ENCODE measurements at places on chromosomes 4 and X.

DNA sequence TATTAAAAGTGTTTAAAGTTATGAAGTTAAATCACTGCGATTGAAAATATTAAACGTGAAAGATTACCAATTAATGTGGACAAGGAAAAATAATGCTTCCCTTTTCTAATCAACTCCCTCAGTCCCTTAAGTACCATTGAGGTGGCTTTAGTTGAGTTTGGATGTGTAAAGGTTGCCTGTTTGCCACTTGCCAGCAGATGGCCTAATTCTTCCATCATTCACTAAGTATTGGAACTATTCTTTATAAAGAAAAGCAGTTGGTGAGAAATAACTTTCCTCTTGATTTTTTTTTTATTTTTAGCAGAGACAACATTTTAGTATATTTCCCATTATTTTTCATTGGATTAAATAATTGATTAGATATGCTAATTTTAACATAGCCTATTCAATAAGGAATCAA, 295.9 kb upstream of the TACR3 start:
- DNase-seq = no peak

DNA sequence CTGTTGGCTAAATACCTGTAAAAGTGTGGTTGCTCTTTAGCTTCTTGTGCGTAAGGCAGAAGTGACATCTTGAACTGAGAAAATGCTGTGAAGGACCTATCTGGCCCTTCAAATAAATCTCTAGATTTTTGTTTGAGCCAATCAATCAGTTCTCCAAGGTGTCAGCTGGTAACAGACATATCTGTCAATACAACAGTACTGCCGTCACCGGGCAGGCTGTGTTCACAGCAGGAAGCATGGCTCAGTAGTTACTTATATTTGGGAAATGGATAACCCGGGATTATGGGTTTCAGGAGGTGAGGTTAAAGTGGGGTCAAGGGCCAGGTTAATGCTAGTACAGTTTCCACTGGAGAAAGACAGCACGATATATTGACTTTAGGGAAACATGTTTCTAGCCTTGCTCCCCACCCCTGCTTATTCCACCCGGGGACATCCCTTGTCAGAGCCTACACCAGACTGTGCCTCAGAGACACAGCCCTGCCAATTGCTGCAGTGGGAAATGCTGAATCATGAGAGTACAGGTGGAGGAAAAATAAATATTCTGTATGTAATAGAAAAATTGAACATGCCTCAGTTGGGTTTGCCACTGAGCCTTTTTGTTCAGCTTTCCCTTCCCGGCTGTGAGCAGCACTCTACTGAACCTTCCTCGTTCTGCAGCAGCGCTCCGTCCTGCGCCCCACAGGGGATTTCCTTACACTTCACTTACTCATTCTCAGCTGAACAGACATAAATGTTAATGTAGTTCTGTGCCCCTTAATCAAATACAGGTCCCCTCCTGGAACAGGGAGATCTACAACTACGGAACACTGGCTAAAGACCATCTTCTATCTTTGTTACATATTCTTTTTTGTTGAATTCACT, 121.1 kb downstream of the MGST2 start:
- DNase-seq = no peak

DNA sequence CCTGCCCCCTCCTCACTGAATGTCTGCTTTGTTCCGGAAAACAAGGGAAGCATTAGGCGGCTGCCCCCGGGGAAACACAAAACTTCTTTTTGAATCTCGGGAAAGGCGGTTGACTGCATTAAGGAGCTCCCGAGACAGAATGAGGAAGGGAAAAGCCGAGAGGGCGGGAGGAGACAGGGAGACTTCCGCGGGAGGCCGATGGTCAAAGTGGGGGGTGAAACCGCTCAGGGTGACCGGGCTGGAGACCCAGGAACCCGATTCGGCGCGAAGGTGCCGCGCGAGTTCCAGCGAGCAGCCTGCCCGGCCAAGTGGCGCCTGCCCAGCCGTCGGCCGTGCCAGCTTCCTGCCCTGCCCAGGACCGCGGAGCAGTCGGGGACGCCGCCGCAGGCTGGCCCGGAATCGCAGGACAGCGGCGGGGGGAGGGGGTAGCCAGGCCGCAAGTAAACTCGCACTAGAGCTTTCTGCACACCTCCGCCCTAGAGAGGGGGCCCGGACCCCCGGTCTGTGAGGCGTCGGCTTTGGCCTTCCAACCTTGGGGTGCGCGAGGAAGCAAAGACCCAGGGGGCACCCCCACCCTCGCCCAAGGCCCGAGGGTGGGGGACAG, 55.1 kb upstream of the BCOR start:
- DNase-seq = peak; percentile 73

GRCh38 chr4:17323554-17324385, 188.1 kb downstream of the QDPR start:
- no peak for DNase-seq

DNA sequence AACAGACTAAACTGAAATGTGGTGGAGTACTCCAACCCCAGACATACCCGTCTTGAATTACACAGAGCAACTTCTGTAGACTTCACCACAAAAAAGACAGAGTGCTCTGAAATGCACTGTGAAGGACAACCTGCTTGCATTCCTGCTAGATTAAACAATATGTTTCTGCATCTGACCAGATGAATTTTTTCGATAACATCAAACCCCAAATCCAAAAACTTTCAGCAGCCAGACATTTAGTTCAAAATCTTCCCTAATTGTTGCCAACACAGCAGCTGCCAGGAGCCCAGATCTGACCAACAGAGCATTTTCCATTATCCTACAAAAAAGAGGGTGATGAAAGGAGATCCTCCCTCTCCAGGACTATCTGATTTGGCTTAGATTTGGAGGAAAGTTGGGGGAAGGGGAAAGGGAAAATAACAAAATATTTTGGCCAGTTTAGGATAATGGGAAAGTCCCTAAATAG, 356.5 kb downstream of the PDGFC start:
- no peak for DNase-seq

DNA sequence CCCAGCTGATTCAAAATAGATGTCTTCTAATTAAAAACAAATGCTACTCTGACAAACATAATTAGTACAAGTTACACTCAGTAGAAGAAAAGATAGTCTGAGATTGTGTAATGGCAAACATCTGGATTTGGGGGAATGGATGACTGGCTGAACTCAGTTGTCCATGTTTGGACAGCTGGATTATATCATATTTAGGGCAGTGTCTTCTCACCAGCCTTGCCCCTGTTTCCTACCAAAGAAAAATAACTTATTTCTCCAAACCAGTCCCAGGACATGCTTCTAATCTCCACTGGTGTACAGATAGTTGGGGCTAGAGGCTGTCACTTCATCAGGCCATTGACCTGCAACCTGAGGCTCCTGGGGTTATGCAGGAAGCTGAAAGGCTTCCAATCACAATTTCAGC, 237.3 kb downstream of the USP46 start:
- DNase-seq = no peak

DNA sequence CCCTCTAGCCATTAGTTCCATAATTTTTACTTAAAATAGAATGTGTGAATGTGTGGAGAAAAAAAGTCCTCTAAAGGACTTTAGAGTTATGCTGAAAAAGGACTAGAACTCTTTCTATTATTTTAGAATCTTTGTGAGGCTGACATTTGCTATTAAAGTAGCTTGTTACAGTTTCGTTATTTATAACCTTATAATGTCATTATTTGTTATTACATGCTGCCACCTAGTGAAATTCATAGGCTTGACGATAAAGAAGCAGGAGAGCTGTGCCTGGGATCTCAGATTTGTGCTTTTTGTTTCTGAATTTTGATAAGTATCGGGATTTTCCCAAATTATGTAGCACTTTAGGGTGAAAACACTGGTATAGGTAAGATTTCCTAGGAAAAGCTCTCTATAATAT, 38.5 kb upstream of the TAPT1 start:
- no peak for DNase-seq

GRCh38 chr4:113446019-113446418, 315.5 kb downstream of the CAMK2D start:
- DNase-seq = no peak

DNA sequence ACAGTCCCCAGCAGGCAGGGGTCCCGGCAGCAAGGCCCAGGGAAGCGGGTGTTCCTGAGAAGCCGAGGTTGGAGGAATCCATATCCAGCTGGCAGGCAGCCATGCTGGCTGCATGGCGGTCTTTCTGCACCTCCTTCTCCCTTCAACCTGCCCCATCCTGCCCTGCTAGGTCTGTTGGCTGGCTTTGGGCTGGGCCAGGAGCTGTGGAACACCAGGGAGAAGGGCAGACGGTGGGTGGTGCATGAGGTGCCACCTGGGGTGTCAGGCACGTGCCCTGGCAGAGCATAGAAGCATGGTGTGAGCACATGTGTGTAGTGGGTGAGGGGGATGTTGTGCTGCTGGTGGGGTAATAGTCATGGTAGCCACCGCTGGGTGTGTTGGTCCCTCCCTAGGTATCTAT, 150.1 kb downstream of the PJA1 start:
- no peak for DNase-seq

- no peak for DNase-seq
These were observed 16.8 kb upstream of the NAT8L start for GRCh38 chr4:2042204-2042946.

GRCh38 chr4:15765910-15766697, 12.0 kb upstream of the CD38 start:
- no peak for DNase-seq

DNA sequence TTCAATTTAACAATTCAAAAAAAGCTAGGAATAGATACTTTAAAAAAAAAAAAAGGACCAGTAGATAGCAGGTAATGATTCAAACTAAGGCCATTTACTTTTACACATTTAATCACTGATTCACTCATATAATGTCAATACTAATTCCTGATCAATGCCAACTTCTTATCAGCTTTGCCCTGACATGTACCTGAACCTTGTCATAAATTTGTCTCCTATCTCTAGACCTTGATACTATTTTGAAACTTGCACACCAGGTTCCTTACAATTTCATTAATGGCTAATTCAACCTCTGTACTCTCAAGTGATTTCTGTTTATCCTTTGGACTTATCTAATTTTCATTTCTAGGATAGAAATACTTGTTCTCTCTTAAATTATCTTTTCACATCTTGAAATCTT, 55.4 kb downstream of the UGT2B4 start:
- DNase-seq = no peak

- no peak for DNase-seq
These were observed 114.0 kb downstream of the ENOX2 start for GRCh38 chrX:130788786-130789581.

DNA sequence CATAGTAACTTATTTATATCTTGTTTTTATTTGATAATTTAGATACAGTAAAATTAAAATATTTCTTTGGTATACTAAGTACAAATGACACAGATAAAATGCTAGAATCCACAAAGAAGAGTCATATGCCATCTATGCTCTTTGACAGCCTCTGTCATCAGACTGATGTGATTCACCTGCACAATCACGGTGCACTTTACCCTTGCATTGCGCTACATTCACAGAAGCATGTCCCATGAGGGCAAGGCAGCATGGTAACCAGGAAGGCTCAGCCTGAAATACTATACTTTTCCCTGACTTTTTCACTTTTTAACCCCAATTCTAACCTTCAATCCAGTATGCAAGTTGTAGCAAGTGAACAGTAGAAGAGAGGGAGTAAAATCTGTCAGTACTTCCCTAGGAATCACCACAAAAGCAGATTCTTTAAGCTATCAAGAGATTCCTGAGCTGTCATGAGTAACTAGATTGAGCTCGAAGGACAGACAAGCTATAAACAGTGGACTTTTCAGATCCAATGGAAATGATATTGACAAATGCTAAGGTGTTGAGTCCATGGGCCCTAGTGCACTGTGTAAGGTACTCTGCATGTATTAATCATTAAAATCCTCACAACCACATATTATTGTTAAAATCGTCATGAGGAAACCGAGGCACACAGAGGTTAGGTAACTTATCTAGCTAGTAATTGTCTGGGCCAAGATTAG, 14.2 kb downstream of the SEC24D start:
- no peak for DNase-seq

- no peak for DNase-seq
These were observed 46.5 kb downstream of the CWH43 start for GRCh38 chr4:49032440-49033161.

DNA sequence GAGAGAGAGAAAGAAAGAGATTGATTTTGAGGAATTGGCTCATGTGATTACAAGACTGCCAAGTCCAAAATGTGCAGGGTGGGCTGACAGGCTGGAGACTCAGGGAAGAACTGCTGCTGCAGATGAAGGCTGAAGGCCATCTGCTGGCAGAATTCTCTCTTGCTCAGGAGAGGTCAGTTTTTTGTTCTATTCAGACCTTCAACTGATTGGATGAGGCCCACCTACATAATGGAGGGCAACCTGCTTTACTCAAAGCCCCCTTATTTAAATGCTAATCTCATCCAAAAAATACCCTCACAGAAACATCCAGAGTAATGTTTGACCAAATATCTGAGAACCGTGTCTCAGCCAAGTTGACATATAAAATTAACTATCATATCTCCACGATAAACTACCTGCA, 38.2 kb upstream of the MAMLD1 start:
- DNase-seq = no peak

GRCh38 chr4:12138488-12138887, 709.8 kb upstream of the HS3ST1 start:
- DNase-seq = no peak

DNA sequence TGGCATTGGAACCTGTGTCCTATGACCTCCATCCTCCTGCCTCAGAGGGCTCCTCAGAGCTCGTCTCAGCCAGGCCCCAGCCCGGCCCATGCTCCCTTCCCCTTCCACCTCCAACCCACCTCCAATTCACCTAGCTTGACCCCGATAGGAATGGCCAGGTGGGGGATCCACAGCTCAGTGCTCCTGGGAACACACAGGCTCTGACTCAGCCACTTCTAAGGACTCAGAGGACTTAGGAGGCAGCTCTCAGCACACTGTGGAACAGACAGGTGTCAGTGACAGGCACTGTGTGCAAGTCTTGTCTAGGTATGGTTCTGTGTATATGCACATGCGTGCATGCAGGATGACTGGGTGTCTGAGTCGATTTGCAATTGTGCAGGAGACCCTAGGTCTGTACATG, 44.8 kb downstream of the PJA1 start:
- no peak for DNase-seq

- no peak for DNase-seq
These were observed 1137.6 kb upstream of the IGFBP7 start for GRCh38 chr4:58247792-58248191.
